ENCODE measurements at places on chromosomes 6 and 20.

DNA sequence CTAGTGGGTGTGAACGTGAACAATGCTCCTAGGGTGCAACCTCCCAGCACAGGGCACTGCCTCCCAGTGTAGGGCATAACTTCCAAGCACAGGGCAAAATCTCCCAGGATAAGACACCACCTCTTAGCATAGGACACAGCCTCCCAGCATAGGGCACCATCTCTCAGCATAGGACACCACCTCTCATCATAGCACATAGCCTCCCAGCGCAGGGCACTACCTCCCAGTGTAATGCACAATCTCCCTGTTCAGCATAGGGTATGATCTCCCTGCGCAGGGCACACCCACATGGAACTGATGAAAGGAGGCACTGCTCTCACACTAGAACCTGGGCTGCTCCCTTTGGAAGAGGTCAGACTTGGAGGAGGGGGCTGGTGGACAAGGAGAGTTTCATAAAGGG, 21.3 kb upstream of the CST1 start:
- no peak for DNase-seq

GRCh38 chr20:54047048-54047447, 23.3 kb downstream of the BCAS1 start:
- no peak for DNase-seq

GRCh38 chr6:144574796-144575195, 289.7 kb downstream of the UTRN start:
- DNase-seq: no peak

DNA sequence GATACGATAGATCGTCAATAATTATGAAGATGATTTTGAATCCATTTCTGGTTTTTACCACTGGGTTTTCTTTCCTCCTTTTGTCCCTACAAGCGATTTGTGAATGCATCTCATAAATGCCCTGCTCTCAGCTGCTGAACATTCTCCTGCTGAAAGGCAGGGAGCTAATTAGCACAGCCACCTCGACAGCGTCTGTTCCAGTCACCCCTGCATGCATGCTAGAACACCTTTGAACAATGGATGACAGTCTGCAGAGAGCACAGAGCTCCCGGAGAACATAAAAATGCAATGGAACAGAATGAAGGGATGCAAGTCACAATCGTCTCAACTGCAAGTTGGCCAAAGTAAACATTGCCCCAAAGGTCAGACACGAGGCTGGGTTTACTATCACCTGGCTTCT, 105.8 kb downstream of the SLC35B3 start:
- no peak for DNase-seq
